ENCODE measurements at places on chromosomes 7 and 10. TPM values are rescaled to one million over a fixed set of nuclear protein-coding genes. Genes with fewer than 3 reads are reported as not detected.

Gene ANTXRL
- not detected for total RNA-seq

Gene TBC1D12
- total RNA-seq: 5.5 TPM

Gene HIBADH
- 50.2 TPM for total RNA-seq

Gene PRSS37
- total RNA-seq: not detected

Data from smooth muscle cell of the coronary artery (primary cell).